ENCODE measurements at places on chromosomes 4 and X.

GRCh38 chrX:17042037-17042436, 95.6 kb downstream of the REPS2 start:
- no peak for DNase-seq

DNA sequence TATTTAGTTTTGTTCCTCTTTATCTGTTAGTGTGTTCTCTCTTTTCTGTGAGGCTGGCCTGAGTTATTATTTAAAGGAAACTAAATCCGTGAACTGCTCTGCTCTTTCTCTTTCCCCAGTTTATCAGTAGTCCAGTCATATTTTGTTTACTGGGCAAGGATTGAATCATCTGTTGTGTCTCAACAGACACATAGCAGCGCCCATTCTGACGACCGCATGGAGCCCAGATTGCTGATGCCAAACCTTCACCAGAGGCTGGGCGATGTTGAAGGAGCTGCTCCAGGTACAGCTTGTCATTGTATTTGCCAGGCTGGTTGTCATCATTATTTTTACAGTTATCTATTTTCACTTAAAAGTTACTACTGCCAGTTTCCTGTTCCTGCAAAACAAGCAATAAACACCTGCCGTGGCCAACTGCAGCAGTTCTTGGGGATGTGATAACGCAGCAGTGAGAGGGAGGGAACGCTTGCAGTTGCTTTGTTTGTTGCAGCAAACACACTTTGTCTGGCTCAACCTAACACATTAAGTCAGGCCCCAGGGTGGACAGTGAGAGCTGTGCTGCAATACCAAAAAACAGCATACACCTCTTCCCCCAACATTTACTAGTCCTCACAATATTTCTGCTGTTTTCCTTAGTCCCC, 10.1 kb downstream of the REELD1 start:
- DNase-seq, result peak; percentile 44

GRCh38 chr4:87025614-87026041, 90.8 kb downstream of the AFF1 start:
- DNase-seq, result no peak

- DNase-seq, result no peak
Measured at GRCh38 chrX:110491846-110492620, 133.4 kb downstream of the RTL9 start.

GRCh38 chrX:40784516-40785151, 49.3 kb upstream of the MED14 start:
- DNase-seq, result peak; percentile 18

DNA sequence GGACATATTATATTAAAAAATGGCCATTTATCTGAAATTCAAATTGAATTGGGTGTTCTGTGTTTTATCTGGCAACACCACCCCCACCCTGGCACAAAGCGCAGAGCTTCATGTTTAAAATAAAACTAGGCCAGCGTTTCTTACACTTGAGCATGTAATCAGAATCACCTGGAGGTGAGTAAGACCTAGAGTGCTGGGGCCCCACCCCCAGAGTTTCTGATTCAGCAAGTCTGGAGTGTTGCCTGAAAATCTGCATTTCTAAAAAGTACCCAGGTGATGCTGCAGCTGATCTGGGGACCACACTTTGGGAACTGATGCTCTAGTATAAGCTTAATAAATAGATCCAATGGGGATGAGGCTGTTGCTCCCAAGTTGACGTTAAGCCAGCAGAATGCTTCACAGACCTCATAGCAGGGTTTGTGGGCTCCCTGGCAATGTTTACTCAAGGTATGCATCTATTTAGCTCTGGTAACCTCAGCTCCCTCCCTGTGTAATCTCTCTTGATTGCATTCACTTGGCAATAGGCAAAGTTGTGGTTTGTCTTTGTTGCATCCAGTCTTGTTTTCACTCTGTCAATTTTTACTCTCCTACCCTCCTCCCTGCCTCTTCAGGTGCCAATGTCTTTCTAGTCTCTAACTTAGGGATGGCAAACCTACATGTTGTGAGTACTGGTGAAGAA, 99.8 kb upstream of the TEX13D start:
- no peak for DNase-seq

- DNase-seq, result peak; percentile 74
Measured at GRCh38 chr4:118410138-118410537, 57.3 kb upstream of the PRSS12 start.

GRCh38 chr4:76127754-76128153, 20.4 kb downstream of the NUP54 start:
- no peak for DNase-seq

DNA sequence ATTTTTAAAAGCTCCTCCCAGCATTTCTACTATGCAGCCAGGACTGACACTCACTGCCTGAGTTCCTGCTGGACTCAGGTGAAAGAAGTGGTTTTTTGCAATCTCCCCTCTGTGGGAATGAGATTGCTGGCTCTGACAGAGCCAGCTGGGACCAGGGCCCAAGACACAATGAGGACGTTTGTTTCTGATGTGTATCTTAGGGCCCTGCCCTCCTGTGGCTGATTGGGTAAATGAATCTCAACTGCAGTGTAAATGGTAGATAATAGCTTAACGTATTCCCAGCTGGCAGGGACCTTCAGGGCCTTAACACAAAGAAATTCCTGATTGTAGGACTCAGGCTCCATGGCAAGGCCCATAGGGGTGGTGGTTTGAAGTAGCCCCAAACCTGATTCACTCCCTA, 85.8 kb upstream of the PRPS1 start:
- peak; percentile 33 for DNase-seq

GRCh38 chr4:27692158-27692557, 831.5 kb downstream of the STIM2 start:
- peak; percentile 77 for DNase-seq

GRCh38 chr4:165380805-165381204, 2.0 kb downstream of the CPE start:
- no peak for DNase-seq

- DNase-seq, result no peak
Measured at GRCh38 chr4:25799522-25799921, 63.3 kb downstream of the SEL1L3 start.

DNA sequence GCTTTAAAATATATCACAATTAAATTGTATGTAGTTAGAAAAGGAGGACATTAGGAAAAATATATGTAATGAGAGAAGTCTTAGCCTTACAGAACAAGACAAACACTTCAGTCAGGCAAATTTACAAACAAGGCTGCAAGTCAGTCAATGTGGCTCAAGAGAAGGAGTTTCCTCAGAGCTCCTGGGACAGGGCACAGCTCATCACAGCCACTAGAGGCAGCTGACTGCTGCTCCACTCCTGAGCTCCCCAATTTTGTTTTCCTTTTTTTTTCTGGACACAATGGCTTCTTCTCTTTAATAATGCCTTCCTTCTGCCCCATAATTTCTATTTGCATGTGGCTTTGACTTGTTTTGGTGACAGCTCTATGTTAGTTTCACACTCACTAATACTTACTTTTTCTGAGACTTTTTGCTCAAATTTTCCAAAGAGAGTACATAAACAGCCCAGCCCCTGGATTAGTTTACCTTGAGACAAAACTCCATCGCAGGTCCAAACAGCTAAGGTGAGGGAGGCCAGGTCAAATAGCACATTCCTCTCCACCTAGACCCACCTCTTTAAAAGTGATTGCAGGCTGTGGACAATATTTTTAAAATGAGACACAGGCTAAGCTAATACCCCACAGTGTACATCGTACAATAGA, 850.4 kb upstream of the FRG1 start:
- DNase-seq, result peak; percentile 9

DNA sequence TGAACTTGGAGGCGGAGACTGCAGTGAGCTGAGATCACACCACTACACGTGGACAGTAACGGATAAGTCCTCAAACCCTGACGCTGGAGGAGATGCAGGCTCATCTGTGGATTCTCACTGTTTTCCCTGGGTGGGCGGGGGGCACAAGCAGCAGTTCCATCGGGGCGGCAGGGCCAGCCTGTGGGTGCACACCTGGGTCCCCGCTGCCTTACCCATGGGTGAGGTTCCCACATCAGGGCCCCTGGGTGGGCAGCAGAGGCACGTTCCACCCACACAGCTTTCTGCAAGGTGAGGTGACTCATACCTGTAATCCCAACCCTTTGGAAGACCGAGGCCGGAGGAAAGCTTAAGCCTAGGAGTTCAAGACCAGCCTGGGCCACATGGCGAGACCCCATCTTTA, 56.6 kb upstream of the MXD4 start:
- DNase-seq, result no peak

DNA sequence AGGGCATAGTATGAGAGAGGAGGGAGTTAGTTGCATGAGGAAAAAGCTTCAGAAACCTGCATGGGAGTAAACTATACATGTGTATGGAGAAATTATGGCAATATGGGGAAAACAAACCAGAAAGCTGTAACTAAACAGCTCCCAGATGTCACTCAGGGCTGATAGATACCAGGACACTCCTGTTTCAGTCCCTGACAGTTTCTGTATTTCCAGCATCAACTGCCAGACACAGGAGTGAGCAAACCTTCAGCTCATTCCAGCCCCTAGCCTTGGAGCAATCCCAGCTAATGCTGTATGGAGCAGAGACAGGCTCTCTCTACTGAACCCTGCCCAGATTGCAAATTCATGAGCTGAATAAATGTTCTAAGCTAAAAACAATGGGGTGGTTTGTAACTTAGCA, 382.9 kb upstream of the MAGEB18 start:
- no peak for DNase-seq

- DNase-seq, result no peak
Measured at GRCh38 chr4:167702391-167702790, 389.9 kb upstream of the ANXA10 start.

GRCh38 chr4:40897557-40898203, 147.9 kb downstream of the NSUN7 start:
- DNase-seq, result peak; percentile 78

DNA sequence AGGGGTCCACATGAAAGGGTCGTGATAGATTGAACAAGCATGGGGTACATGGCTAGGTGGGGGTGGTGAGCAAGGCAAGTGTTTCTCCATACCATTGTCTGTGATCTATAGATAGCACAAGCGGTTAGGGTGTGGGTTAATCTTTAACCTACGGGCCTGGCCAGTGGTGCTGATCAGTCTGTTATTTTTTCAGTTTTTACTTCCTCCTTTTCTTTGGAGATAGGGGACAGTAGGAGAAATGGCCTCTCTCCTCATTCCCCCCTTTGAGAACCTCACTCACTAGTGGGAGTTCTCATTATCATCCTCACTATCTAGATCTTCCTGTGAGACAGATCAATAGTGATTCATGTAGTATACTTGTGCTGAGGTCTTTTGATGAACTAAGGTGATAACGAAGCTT, 16.2 kb upstream of the GPKOW start:
- DNase-seq, result no peak

DNA sequence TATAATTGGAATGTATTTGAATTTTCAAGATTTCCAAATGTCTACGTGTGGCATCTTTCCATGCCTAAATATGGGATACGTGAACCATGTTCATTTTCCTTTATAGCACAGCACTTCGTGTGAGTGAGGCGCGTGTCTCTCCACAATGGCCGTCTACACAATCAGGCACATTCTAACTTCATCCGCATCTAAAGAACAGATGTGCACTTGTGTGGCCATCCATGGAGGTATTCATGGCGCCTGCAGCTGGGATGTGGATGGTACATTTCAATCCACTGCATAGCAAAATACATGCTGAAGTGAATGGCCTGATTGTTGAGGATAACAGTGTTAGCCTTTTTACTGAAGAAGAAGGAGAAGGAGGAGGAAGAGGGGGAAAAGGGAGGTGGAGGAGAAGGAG, 34.5 kb upstream of the TRIM2 start:
- no peak for DNase-seq

GRCh38 chr4:29113960-29114359, 1606.2 kb upstream of the PCDH7 start:
- no peak for DNase-seq

GRCh38 chrX:78759081-78759480, 11.6 kb downstream of the LPAR4 start:
- DNase-seq, result no peak

DNA sequence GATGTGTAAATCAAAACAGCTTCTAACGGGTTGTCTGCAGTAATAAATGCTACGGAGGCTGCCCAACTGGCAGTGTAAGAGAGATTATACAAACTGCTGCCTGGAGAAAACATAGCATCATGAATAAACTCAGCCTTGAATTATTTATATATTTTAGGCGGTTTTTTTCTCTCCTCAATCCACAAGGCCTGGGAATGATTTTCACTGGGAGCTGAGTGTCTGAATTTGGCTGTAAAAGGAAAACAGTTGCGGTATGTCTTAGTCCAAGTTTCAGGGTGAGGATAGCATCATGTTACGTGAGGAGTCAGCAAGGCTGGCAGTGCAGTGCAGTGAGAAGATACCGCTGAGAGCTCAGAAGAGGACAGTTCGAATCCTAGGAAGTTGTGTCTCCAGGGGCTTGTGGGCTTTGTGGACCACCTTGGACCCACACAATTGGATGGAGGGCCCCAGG, 291.5 kb upstream of the BOD1L1 start:
- peak; percentile 71 for DNase-seq

DNA sequence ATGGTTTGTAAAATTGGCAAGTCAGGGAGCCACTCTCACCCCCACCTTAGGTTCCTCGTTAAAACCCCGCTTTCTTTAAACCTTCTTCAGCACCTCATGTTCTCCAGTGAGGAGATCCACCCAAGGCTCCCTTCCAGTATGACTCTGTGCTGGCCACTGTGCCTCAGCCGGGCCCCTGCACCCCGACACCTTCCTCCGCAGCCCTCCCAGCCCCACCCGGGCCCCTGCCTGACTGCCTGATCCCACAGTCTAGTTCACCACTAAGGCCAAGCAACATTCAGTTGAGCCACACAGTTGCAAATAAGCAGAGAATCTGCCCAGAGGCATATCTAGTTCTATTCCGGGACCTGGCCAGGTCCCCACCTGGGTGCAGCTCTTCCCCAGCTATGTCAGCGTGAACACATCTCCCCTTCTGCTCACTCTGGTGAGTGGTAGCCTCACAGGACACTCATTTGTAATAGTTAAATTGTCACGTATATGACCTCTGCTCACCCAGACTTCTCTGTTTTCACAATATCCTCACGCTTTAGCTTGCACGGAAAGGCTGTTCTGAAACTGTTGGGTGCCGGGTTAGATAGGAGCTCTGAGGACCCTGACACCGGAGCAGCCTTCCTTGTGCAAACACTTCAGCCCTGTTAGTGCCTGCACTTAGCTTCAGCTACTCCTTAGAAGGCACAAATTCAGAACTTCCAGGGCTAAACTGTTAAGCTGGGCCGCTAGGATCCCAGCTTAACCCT, 146.8 kb downstream of the DCTD start:
- DNase-seq, result no peak

GRCh38 chr4:142128529-142128928, 492.1 kb downstream of the IL15 start:
- DNase-seq, result no peak

GRCh38 chrX:104459796-104460195, 106.2 kb upstream of the IL1RAPL2 start:
- DNase-seq, result no peak

GRCh38 chrX:115378471-115378870, 89.0 kb downstream of the LUZP4 start:
- DNase-seq, result peak; percentile 16

Measured in ELR (cell line).